ENCODE measurements at places on chromosomes 1 and 21.

- DNase-seq = no peak
Observed at GRCh38 chr1:211531194-211532087, 39.5 kb upstream of the RD3 start.

- no peak for DNase-seq
Observed at GRCh38 chr1:28983091-28983490, 68.7 kb downstream of the EPB41 start.

DNA sequence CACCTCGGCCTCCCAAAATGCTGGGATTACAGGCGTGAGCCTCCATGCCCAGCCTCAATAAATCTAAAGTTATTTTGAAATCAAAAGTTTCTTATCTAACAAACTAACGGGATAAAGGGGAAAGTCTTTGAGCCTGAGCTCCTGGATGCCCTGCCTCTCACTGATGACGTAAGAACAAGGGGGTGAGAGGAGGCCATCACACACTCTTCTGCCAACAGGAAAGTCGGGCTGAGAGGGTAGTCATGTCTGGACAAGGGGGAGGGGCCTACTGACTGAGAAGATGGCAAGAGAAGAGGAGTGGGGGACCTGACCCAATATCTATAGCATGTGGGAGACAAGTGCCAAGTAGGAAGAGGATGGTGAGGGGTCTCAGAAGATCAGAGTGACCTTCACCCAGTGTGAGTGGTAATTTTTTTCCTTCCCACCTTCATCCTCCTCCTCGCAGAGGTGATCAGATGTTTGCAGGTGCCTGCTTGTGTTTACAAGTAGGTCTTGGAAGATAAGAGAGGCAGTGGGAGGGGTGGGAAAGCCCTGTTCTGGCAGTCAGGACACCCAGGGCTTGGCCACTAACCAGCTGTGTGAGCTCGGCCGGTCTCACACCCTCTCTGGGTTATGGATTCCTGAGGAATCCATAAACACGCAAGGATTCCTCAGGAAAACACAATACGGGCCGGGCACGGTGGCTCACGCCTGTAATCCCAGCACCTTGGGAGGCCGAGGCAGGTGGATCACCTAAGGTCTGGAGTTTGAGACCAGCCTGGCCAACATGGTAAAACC is 9.6 kb downstream of the UQCRHL start:
- no peak for DNase-seq

DNA sequence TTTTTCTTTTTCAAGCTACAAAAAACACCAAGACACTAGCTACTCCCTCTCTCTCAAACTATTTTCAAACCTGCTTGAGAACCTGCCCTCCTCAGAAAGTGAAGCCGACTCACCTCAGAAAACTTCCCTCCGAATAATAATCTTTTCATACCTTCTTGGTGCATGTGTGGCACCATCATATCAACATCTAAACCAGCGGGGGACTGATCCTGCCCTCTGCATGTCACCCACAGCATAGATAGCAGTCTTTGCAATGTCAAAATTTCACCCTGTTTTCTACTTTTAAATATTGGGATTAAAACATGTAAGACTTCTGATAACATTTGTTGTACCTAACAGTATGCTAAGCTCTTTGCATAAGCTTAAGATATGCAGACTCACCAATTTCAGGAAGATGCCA is 1260.3 kb downstream of the PLA2G4A start:
- DNase-seq = no peak

DNA sequence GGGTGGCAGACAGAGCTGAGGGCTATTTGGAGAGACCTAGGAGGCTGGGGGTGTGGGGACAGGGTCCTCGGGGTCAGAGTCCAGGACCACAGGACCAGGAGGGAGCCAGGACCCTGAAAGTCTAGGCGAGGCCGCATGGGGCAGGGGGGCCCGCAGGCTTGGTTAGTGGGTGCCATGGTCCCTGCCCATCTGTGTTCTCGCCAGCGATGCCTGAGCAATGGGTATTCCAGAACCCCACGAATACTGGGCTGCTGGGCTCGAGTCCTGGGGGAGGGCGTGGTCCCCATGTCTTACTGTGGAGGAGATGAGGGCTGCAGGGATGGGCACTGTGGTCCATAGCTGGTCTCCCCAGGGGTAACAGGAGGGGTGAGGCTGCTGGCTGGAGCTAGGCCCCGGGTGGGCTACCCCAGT is 2.0 kb downstream of the KRTAP10-6 start:
- DNase-seq = no peak

DNA sequence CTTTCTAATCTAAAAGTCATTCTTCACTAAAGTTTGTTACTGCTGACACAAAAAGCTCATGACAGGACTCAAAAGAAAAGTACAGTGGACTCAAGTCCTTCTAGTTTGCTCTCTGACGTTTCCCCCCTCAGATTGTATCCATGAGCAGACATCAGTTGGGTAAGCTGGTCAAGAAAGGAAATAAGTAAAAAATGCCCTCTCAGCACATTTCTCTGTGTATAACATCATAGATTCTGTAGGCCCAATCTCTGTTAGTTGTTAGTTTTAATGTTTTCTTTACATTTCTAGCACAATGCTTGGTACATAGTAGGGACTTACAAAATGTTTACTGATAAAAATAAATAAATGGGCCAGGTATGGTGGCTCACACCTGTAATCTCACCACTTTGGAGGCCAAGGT is 96.8 kb downstream of the NR5A2 start:
- no peak for DNase-seq

DNA sequence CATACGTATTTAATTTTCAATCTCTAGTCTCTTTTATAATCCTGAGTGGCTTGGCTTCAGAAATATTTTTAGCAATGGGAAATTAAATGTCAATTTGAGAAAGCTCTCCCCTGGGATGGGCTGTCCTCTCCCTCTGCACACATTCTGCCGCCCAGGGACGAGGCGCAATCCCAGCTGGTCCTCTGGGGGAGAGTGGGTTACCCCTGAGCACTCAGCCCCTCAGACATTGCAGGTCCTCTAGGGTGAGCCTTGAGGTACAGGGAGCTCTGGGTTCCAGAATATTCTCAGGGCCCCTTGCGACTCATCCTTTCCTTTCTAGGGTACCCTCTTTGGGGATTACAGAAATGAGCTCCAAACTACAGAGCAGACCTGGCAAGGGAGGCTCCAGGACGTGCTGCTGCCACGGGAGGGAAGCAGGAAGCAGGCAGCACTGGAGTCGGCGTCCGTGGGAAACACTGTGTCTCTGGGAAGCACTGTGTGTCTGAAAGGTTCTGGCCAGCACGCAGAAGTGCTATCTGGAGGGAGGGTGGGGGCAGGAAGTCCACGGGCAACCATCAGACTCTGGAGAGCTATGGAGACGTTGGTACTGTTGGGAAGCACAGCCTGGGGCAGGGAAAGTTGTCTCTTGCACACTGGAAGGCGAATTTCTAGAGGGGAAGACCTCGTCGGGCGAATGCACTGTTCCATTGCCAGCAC is 343.3 kb upstream of the VAMP3 start:
- DNase-seq = no peak

GRCh38 chr1:30795026-30795425 is 37.5 kb upstream of the LAPTM5 start:
- no peak for DNase-seq

GRCh38 chr1:15236746-15237145 is 10.3 kb upstream of the FHAD1 start:
- DNase-seq = no peak

DNA sequence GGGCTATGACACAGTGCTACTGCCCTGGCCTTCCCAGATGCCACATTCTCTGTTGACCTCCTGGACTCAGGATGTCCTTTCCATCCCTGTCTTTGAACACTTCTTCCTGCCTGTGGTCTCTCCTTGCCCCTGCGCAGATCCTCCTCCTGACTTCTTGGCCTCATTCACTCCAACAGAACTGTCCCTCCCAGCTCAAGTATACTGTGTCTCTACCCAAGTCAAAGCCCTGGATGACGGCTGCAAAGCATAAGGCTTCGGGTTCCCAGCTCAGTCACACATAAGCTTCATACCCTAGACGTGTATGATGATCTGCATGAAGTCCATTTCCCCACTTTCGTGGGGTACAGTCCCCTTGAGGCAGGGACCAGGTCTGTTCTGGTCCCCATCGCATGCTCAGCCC is 328.2 kb upstream of the VAMP3 start:
- DNase-seq = no peak

DNA sequence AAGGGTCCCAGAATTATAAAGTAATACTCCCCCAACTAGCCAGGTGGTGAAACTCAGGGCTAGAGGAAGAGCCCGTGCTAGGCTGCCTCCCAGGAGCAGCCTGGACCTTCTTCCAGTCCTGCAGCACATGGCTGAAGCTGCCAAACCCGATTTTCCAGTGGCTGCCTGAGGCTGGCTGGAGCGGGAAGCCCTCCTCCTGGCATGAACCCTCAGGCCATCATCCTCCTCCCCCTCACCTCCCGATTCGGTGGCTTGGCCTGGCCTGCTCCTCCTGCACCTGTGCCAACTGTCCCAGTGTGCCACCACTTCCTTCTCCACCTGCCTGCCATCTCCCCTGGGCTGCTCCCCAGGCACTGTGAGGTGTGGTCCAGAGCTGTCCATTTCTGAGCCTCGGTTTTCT is 3.0 kb upstream of the TSPAN1 start:
- no peak for DNase-seq

DNA sequence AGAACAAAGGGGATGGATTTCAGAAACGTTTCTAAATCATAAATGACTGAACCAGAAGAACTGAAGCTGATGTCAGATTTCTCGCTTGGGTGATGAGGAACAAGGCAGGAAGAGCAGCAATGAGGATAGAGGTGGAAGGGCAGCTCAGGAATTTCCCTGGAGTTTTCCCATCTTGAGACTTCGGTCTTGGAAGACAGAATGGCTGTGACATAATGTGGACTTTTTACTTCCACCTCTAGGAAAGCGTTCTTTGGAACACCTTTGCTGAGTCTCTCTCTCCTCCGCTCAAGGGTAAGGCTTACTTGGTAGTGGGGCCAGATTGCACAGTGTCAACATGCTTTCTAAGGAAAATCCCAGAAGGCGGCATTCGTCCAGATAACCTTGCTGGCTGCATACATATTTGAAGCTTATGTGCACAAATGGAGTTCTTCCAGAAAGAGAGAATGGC is 36.6 kb downstream of the DEGS1 start:
- no peak for DNase-seq

- DNase-seq = no peak
Observed at GRCh38 chr1:165182975-165183374, 173.5 kb downstream of the LMX1A start.

DNA sequence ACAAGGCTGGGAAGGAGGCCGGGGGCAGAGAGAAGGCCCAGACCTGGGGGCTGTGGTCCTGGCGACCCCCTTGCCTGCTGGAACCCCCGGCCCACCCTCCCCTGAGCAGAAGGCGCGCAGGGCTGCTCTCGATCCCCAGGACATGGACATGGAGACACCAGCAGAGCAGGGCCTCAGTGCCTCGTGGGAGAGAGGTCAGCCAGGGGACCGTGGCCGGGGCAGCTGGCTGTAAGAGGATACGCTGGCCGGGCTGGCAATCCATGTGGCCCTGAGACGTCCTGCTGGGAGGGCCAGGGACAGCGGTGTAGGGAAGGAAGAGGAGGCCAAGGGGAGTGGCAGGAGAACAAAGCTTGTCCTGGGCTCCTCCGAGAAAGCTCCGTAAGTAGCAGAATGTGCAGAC is 132.2 kb downstream of the CASZ1 start:
- no peak for DNase-seq

DNA sequence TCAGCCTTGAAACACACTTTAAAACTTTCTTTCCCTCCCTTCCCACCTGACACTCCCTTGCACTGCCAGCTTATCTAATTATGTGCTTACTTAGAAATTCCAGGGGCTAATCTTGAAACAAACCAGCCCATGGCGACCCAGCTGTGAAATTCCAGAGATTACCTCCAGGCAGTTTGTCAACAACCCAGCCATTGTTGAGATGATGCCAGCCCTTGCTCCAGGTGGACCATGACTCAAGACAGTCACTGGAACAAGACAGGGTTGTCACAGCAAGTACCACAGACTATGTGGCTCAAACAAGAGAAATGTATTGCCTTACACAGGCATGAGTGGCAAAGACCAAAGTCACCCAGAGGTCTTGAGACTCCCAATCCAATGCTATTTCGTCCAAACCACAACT is 7.9 kb downstream of the FYB2 start:
- DNase-seq = no peak

DNA sequence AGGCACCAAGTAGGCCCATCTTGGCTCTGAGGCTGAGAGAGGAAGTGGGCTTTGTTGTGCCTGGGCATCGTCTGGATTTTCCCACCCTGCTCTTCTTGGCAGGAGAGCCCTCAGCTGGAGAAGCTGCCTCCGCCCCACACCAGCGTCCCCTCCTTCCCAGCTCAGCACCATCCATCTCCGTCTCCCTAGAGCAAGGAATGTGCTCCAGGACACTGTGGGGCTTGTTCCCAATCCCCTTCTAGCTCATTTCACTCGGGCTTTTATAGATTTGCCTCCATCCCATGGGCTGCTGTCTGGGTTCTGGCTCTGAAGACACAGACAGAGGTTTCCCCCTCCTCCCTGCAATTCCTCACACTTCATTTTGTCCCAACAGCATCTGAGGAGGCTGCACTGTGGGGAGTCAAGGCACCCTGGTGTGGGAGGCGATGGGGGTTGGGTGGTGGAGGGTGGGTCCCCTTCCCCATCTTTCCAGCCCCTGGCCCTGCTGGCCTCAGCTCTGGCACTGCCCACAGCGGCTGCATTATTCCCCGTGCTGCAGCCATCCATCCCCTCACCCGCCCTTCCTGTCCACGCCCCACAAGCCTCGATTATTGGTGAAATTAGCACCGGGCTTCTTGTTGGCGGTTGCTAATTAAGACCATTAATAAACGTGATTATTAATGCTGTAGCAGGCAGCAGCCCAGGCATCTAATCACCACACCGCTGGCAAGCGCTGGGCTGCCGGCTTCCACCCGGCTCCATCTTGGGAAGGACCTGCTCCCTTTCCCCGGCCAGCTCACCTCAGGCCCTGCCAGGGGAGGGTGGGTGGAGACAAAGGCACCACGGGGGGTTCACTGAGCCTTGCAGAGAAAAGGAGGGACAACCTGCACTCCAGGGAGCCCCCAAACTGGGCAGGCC is 21.7 kb downstream of the RHBG start:
- DNase-seq = no peak

- no peak for DNase-seq
Observed at GRCh38 chr1:181349512-181349911, 133.8 kb upstream of the CACNA1E start.

DNA sequence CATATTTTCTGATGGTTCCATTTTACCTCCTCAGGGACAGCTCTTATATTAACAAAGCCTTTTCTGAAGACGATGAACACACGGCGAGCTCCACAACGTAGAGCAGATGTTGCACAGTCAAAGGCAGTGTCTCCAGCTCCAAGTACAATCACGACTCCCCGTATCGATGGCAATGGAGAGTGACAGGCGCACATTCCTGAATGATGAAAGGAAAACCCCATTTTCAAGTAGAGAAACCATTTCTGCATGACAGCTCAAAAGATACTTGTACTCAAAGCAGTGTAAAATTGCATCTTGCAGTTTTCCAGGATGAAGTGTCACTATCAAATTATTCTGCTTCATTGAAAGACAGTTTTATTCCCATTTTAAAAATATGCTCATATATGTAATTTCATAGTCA is 327.6 kb downstream of the DPYD start:
- DNase-seq = no peak

DNA sequence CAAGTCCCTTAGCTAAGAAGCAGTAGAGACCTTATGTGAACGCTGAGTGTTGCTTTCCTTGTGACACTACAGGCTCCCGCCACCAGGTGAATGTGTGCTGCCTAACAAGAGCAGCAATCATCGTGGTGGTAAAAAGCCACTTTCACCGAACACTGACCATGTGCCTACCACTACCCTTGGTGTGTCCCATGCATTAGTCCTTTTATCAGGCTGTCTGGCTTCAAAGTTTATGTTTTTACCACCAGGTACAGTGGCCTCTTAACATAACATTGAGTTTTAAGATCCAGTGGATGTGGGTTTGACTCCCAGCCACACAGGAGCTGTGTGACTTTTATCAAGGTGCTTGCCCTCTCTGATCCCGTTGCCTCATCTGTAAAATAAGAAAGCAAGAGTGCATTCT is 1.7 kb downstream of the C1QB start:
- no peak for DNase-seq

All from stimulated activated CD4-positive, alpha-beta T cell treated with anti-CD3 and anti-CD28 coated beads, Interleukin-2, amount 100 ng/mL, for 48 hours (primary cell).